ENCODE measurements at places on chromosomes 7 and 10. TPM values are rescaled to one million over a fixed set of nuclear protein-coding genes. Genes with fewer than 3 reads are reported as not detected.

GRCh38 chr7:25906760-25907159, 245.2 kb upstream of the NFE2L3 start:
- DNase-seq = no peak

DNA sequence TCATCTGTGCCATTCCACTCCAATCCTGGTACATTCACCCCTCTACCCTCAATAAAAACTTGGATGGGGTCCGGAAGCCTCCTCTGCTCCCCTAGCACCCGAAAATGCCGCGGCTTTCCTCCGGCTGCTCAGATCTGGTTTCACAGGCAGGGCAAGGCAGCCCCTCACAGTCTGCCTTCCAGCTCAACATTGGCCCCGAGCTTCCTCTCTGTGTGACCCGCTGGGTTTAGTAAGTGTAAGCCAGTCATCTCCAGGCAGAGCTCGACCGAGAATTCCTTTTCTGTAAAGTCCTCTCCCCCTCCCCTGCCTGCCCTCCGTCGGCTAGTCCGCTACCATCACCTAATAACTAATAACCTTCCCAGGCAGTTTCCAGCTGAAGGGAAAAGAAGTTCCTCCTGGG, 3.4 kb downstream of the INHBA start:
- DNase-seq = no peak

DNA sequence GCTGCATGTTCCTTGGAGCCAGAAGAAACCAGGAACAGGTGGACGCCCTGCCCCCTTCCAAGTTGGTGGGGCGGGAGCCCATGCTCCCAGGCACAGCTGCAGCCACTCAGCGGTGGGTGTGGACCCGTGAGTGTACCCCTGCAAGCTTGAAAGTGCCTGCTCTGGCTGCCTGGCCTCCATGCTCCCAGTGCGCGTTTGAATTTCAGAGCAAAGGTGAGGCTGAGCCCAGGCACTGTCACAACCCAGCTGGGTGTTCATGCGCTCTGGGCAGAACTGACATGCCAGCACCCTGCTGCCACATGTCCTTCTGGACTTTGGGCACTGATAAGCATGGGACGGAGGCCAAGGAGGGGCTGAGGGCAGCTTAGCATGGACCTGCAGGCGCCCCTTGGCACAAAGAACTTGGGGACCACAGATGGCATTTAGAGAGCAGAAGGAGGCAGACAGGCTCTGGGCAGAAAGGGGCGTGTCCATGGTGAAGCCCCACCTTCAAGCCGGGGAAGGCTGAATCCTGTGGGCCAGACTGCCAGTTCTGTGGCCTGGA, 402.0 kb upstream of the NRG3 start:
- no peak for DNase-seq

DNA sequence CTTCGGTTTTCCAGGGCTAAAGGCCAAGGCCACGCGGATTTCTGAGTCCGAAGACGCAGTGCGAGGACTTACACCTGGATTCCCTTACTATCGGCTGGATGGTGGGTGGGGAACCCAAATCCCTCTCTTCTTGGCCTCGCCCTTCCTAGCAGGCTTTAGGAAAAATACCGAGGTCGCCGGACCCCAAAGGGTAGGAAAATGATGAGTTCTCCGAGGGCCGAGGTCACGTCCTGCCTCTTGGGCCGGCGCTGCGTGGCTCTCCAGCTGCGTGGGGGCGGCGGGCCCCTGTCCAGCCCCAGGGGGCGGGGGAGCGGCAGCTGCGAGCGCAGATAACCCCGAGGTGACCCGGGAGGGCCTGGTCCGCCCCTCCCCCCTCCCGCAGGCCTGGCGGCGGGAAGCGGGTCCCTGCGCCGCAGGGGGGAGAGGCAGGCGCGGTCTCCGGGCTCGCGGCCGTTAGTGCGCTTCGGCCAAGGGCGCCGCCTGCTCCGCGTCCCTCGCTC, 805 bp upstream of the HMX3 start:
- no peak for DNase-seq

GRCh38 chr10:76711222-76711997, 926.2 kb downstream of the KCNMA1 start:
- no peak for DNase-seq

GRCh38 chr7:3956949-3957348, 655.9 kb downstream of the SDK1 start:
- DNase-seq = no peak

- DNase-seq = no peak
Observed at GRCh38 chr10:119029613-119030420, at the start of gene NANOS1. Gene NANOS1 (plus strand): TSS chr10:119029714. CDS start chr10:119029802, 88 bp downstream.

DNA sequence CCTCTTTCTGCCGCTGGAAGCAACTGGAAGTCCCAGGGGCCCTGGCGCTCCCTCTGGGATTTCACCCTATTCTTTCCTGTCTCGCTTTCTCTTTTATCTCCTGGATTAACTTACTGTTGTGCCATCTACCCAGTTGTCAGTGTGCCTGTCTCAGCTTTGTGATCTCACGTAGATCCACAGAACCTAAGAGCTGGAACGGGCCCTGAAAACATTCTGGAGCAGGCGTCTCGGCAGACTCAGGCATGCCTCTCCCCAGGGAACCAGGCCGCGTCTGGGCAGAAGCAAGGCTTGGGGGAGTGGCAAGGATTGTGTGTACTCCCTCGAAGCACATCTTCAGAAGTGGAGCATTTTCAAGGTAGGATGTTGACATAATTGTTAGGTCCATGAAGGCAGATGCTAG, 87.2 kb downstream of the KCNMA1 start:
- no peak for DNase-seq

GRCh38 chr7:94832051-94832450, 75.3 kb upstream of the PPP1R9A start:
- no peak for DNase-seq

CDNF gene
- total RNA-seq = 0.29 TPM

ENKUR gene
- total RNA-seq = 0.10 TPM

All from RPMI7951 (cell line).